ENCODE measurements at places on chromosomes 16 and 17.

DNA sequence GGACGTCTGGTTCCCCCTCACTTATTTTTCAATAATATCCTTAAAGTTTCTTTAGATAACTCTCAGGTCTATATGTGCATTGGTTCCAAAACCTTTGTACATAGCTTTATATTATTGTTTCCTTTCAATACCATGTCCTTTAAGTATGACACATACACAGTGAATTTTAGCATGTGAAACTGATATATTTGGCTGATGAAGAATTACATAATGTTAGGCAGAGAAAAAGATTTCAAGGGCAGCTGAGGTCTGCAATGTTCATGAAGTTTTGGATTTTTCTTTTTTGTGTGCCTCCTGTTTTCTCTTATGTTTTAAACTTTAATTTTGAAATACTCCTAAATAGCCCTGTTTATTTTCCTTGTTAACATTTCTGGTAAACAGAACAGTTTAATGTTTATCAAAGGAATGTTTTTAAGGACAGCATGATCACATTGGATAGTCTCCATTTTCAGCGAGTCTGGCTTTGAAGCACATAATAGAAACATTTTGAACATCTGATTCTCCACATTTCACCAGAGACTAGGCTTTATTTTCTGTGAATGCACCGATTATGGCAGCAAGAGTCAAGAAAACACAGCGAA lies 32.9 kb upstream of the FBXO47 start:
- DNase-seq, result no peak

GRCh38 chr17:50261051-50261915 lies 13.0 kb upstream of the TMEM92 start:
- no peak for DNase-seq

DNA sequence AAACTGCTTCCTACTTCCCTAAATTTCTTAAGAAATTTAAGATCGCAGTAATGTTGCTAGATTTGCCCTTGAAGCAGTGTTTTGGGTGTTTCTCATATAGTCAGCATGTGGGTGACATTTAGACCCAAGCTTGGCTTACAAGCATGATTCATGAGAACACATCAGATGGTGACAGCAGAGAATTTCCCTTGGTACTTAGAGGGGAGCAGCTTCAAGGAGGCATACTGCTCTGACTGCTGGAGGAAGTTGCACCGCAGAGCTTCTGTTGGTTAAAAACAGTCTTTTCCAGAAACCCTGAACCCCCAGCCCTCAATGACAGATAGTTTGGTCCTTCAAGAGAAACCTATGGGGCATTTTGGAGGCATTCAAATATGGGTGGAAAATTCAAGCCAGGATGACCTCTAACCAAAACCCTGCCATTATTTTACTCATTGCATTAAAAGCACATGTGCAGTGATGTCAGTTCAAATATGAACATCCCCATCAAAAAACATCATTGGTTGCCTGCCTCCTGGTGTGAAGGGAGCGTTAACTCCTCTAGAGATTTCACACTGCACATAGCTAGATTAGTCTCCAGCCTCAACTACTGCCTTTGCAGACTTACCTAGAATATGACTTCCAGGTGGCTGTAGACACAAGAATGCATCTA lies 201.5 kb upstream of the CACNG5 start:
- DNase-seq, result peak; percentile 55

DNA sequence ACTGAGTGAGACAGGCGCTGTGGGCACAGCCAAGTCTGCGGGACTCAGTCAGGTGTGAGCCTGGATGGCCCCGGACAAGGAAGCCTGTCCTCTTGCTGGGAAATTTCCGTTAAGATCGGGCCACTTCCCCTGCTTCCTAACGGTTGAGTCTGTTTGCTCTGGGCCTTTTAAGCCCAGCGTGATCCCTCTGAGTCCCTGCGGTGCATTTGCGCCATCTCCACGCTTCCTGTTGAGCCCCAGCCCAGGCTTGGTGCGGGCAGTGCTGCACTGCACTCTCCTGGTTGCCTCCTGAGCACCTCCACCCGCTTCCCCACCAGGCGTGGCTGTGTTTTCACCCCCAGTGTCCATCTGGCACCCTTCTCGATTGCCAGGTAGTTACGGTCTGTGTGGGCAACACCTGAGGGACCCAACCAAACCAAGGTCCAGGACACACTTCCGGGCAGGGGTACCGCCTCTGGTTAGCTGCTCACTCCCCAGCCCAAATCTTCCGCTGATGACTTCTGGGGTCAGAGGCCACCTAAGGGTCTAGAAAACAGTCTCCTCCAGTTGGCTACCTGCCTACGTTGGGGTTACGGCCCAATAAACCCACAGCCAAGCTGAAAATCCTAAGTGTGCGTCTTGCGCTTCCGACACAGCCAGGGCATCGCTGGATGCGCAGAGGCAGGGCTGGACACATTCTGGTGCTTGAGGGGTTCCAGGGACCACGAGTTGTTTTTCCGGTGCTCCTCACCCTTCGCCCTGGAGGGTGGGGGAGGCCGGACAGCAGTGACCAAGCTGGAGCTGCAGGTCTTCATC lies 1.4 kb upstream of the SLC25A10 start:
- no peak for DNase-seq

DNA sequence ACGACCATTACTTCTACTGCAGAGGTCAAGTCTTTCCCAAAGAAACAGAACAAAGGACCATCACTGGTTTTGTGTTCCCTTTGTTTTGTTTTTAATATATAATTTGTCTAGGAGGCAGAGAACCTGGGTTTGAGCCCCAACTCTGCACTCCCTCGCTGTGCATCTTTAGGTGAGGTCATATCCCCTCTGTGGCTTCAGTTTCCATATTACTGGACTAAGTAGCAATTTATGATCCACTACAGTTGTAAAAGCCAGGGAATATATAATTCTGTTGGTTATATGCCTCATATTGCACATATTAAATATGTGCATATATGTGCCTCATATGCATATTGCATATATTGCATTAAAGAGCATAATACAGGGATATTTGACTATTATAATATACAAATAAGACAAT lies 392.0 kb downstream of the GRIN2A start:
- DNase-seq, result no peak

GRCh38 chr16:85592700-85593493 lies 20.2 kb upstream of the GSE1 start:
- no peak for DNase-seq

- DNase-seq, result no peak
Observed at GRCh38 chr16:84916178-84916577, 95.2 kb downstream of the ZDHHC7 start.

GRCh38 chr16:23837553-23838308 lies 1.9 kb downstream of the PRKCB start:
- no peak for DNase-seq

GRCh38 chr17:9232591-9233270 lies 211.4 kb downstream of the NTN1 start:
- DNase-seq, result no peak

DNA sequence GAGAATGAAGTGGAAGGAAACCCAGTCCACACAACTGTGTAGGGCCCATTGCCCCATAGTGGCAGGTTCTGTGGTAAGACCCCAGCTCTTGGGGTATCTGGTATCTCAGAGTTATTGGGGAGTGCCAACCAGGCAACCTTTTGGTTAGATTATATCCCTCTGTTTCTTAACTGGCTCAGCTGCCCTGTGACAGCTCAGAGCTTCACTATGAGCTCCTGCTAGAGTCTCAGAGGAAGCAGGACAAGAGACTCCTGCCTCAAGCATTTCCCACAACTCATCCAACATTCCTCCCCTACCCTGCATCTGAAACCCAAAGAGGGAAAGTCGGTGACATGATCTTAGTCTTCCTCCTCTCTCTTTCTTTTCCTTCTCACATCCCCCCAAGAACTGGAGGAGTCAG lies 292.3 kb downstream of the SHISA9 start:
- DNase-seq, result no peak

- no peak for DNase-seq
Observed at GRCh38 chr16:66416136-66416535, 11.0 kb upstream of the BEAN1 start.

GRCh38 chr17:43810226-43810715 lies 22.7 kb downstream of the MPP3 start:
- DNase-seq, result no peak

- DNase-seq, result peak; percentile 6
Observed at GRCh38 chr17:75457047-75457654, 716 bp downstream of the TMEM94 start.

DNA sequence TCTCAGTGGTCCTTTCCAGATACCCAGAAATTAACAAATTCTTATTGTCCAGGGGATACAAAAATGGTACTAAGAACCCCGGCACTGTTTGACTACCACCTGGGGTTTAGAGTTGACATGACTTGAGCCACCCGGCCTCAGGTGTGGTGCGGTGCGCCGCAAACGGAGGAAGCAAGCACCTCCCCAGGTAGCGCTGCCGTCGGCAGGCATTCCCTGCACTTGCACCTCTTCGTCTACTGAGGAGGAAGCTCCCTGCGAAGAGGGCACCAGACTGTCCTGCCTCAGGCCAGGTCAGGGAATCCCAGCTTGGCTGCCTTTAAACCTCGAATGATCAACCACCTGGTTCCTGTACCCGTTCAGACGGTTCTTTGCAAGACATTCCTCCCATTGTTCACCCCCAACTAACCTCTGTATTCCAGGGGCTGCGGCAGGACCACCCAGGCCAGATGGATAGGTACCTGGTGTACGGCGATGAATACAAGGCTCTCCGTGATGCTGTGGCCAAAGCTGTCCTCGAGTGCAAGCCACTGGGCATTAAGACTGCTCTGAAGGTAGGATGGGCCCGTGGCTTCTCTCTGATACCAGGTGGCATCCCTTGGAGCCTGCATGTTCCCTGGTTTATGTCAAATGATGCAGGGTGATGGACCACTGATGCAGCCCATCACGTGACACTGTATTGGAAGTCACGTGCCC lies 40.8 kb upstream of the ENDOV start:
- no peak for DNase-seq

Data from stimulated activated CD4-positive, alpha-beta T cell treated with anti-CD3 and anti-CD28 coated beads, Interleukin-4, amount 100 ng/mL, for 4 hours (primary cell).